NCI-H526 treated with DMSO at 0.1 percent for 48 hours (cell line): ENCODE measurements at places on chromosomes 2 and 18.

GRCh38 chr2:67489396-67489795 is 92.3 kb downstream of the ETAA1 start:
- no peak for DNase-seq

- DNase-seq, result no peak
Observed at GRCh38 chr18:63986885-63987284, 17.0 kb downstream of the SERPINB8 start.

DNA sequence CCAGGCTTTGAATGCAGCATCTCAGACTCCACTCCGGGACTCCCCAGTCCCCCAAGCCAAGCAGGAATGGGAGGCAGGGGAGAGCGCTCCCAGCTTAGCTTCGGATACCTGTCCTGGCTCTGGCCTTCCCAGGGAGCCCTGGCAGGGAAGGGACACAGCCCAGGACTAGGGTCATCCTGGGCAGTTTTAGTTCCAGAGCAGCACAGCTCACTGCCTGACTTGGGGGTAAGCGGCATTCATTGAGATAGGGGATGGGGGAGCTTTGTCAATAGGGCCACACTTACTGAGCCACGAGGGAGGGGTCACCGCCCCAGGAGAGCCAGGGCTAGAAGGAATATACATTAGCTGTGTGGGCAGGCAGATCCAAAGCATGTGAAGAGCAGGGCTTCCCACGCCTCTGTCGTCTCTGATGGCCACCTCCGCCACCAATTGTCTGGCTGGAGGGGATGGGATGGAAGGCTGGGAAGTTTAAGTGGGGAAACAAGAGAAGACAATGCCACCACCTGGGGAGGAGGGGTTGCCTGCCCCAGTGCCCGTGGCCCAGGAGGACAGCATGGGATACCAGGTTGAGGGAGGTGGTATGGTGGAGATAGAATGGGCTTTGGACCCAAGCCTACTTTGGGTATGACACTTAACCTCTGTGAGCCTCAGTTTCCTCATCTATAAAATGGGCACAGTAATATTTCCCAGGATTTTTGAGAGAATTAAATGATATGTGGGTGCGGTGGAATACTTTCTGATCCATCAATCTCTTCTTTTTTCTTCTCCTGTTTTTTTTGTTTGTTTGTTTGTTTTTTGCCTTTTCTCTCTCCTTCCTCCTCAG is 40.2 kb downstream of the SCTR start:
- no peak for DNase-seq

DNA sequence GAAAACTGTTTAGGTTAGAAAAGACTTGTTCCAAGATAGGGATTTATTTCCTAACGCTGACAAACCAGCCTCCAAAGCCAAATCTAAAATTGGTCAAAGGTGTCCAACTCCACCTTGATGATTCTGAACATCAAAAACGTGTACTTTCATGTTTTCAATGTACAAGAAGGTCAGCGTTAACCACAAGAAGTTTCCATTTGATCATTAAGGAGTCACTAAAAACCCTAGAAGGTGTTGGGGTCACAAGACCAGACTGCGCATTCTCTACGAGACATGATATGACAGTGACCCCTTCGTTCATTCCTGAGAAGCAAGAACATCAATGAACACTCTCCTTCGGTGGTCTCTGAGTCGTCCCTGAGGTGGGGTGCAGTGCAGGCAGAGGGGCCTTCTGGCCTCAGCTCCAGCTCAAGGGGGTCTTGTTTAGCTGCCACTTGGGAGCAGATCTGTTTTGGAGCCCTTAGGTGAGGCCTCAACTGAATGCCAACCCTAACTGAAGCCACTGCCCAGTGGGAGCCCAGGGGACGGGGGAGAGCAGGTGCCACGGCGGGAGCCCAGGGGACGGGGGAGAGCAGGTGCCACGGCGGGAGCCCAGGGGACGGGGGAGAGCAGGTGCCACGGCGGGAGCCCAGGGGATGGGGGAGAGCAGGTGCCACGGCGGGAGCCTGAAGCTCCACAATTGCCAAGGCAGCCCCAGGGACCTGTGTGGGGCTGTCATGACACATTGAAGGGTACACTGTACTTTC is 55.2 kb downstream of the PARD6G start:
- DNase-seq, result no peak

GRCh38 chr18:35592298-35592697 is 10.8 kb downstream of the GALNT1 start:
- no peak for DNase-seq

DNA sequence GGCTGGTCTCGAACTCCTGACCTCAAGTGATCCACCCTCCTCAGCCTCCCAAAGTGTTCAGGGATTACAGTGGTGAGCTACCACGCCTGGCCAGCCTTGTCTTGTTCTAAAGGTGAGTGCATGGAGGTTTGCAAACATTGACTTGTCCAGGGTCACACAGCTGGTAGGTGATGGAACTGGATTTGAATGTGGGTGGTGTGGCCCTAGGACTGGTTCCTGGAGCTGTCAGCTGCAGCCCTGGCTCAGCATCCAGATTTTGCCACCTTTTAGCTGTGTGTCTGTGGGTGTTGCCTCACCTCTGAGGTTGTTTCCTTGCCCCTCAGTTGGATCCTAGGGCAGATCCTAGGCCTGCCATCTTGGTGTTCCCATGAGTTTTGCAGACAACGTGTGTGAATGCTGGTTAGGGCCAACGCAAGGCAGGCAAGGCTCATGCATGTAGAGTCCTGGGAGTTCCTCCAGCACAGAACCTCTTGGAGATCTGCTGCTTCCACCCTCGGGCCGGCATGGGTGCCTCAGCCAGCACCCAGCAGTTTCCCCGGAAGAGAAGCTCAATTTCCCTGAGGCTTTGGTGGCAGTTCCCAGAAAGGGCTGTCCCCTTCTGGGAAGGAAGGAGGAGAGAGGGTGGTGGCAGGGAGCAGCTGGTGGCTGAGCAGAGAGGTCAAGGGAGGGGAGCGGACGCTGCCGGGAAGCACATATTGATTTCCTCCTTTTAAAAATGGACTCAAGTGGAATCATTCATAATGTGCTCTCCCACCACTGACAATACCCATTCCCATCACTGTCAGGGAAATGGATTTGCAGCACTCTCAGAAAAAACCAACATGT is 127.6 kb upstream of the HS6ST1 start:
- no peak for DNase-seq

- DNase-seq, result no peak
Observed at GRCh38 chr18:48534364-48534763, 4.5 kb upstream of the CTIF start.

GRCh38 chr2:98731894-98732349 is 990 bp upstream of the MGAT4A start:
- DNase-seq, result no peak

GRCh38 chr2:102006886-102007278 is 15.1 kb downstream of the IL1R2 start:
- no peak for DNase-seq
